ENCODE measurements at places on chromosomes 2 and 18.

- DNase-seq: no peak
Observed at GRCh38 chr18:47574966-47575365, 323.5 kb upstream of the SKOR2 start.

- DNase-seq: no peak
Observed at GRCh38 chr2:134195341-134195740, 58.5 kb upstream of the MGAT5 start.

GRCh38 chr2:74843899-74844298, 10.0 kb downstream of the HK2 start:
- DNase-seq: no peak

DNA sequence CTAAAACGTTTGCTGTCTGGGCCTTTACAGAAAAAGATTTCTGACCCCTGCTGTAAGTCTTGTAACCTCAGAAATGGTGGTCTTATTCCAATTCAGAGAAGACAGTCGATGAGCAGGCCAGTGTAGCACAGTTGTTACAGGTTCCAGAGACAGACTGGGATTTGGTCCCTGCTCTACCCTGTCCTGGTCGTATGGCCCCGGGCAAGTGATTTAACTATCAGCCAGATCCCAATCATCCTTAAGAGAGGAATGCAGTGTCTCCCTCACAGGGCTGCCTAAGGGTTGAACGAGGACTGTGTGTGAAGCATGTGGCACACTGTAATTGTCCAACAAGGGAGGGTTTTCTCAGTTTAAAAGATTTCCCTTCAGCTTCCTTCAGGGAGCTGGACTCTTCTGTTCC, 47.2 kb downstream of the HK2 start:
- DNase-seq: no peak

- no peak for DNase-seq
Observed at GRCh38 chr2:160227293-160227915, 27.3 kb upstream of the ITGB6 start.

GRCh38 chr2:64899081-64899865, 89.9 kb upstream of the SLC1A4 start:
- DNase-seq: no peak

GRCh38 chr2:197124639-197125390, 185.8 kb downstream of the ANKRD44 start:
- no peak for DNase-seq

- DNase-seq: no peak
Observed at GRCh38 chr18:56481751-56482150, 156.6 kb downstream of the TXNL1 start.

DNA sequence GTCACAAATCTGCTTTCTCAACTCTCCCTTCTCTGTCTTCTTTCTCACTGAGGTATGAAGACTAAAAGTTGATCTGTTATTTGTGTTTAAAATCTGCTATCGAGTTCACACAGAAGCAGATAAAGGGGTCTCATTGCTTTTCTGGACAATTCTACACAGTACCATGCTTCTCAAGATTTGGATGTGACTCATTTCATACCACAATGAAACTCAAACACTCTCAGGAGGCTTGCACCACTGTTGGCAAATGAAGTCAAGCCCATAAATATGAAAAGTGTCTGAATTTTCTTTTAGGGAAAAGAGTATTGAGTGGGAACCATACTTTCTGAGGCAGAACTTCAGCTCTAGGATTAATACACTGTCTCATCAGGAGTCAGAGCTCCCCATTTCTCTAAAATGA, 274.6 kb upstream of the CYRIA start:
- DNase-seq: no peak

DNA sequence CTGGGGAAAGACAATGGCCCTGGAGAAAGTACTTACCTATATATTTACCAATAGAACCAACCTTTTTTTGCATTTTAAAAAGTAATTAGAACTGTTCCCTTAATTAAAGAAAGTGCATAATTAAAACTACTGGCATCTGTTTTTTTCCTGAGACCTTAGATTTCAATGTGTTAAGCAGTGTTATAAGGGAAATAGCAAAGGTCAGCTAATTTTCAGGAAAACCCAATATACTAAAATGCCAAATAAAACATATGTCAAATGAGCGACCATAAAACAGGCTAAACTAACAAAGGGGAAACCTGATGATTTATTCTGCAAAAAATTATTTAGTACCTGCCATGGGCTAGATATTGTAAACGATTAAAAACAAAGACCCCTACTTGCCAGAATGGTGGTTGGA, 223.9 kb upstream of the SESTD1 start:
- no peak for DNase-seq

DNA sequence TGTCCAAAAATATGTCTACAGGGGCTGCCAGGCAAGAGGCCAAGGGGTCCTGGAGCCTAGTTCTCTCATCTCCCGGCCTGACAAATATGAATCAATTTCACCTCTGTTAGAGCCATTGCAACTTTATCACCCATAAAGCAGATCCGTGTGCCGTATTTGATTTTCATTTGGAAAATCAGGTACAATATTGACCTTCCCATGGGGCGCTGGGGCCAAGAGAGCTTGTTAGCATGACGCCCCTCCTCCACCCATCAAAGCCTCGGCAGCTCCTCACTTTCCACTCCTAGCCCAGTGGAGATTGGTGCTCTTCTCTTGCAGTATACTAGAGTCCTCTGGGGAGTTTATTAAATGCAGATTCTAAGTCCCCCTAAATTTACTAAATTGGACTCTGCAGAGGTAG, 96.8 kb downstream of the CAPN13 start:
- no peak for DNase-seq
